CD4-positive, alpha-beta T cell treated with Interleukin-6 for 4 hours (primary cell): ENCODE measurements at places on chromosomes 5 and 9.

DNA sequence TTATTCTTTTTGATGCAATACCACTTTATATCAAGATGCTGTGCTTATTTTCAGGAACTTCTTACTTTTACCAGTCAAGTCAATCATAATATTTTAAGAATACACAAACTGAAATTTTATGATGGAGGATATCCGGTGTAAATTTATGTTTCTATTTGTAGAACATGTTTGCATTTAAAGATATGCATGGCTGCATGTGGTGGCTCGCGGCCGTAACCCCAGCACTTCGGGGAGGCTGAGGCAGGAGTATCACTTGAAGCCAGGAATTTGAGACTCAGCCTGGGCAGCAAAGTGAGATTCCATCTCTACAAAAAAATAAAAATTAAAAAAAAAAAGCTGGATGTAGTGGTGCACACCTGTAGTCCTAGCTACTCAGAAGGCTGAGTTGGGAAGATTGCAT lies 73.5 kb upstream of the ALDH1A1 start:
- DNase-seq = no peak

GRCh38 chr5:72456391-72457074 lies 50.7 kb downstream of the ZNF366 start:
- no peak for DNase-seq

GRCh38 chr9:126956917-126957686 lies 42.5 kb downstream of the RALGPS1 start:
- DNase-seq = no peak

DNA sequence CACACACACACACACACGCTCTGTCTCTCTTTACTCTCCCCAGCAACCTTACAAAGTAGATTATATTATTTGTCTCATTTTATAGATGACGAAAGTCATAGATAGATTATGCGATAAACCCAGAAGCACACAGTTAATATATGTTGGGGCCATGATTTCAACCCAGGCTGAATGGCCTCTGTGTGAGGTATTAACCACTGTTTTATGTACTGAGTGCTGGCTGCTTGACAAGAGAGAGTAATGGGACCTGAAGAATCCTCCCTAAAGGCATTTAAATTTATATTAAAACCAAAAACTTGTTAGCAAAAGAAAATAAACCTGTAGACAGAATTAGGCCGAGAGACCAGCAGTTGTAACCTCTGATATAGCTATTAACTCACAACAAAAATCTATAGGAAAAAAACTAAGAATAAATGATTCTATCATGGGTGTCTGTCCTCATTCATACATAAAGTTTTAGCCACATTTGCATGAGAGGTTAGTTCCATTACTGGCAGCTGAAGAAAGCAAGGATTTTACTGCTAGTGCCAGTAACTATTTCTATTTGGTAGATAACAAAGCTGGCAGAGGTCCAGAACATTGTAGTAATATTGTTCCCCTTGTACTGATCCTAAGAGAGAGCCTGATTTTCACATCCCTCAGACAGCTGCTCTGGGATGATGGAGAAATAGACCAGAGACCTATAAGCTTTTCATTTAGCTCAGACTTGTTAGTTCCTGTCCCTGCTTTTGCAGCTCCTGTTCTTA lies 250.9 kb downstream of the ADGRV1 start:
- no peak for DNase-seq

DNA sequence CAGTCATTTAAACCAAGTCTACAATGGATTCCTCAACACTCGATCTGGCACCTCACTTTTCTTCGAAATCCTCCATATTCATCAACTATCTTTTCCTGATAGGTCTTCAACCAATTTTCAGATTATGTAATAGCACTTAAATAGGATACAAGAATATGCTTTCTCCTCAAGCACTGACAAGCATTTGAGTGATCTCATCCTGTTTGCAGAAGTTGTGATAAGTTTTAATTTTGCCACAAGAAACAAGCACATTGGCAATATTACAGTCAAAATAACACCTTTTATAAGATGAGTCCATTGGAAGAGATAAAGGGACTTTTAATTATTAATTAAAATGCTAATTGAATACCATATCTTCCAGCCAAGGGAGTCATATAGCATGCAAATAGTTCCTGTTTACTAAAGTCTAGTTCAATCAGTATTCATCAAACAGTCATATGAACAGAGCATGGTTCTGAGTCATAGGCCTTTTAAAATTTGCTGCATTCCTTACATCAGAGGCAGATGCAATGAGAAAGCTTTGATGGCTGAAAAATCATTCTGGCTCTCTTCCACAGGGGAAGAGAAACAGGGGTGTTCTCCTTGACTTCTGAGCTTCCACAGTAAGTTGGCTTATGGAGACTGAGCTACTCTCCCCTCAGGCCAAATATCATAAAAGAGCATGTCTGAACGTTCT lies 32.7 kb upstream of the ZCCHC9 start:
- no peak for DNase-seq

- no peak for DNase-seq
These were observed 56.0 kb downstream of the AOPEP start for GRCh38 chr9:94782355-94783101.

GRCh38 chr5:78416677-78417425 lies 56.4 kb downstream of the SCAMP1 start:
- no peak for DNase-seq

GRCh38 chr5:116272281-116272941 lies 187.6 kb downstream of the COMMD10 start:
- DNase-seq = no peak

DNA sequence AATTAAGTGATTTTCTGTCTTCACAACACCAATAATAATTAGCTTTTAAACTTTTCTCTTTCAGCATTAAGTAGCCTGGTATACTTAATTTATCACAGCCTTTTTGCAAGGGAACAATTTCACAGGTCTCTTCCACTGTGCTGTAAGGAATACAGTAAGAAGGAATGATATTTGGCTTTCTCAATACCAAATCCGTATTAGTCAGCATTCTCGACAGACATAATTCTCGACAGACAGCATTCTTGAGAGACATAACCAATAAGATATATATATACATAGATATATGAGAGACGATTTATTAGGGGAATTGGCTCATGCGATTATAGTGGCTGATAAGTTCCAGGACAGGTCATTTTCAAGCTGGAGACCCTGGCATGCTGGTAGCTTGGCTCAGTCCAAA lies 18.0 kb downstream of the PRKAA1 start:
- no peak for DNase-seq

- DNase-seq = no peak
These were observed 8.8 kb downstream of the DMRT2 start for GRCh38 chr9:1058826-1059487.

DNA sequence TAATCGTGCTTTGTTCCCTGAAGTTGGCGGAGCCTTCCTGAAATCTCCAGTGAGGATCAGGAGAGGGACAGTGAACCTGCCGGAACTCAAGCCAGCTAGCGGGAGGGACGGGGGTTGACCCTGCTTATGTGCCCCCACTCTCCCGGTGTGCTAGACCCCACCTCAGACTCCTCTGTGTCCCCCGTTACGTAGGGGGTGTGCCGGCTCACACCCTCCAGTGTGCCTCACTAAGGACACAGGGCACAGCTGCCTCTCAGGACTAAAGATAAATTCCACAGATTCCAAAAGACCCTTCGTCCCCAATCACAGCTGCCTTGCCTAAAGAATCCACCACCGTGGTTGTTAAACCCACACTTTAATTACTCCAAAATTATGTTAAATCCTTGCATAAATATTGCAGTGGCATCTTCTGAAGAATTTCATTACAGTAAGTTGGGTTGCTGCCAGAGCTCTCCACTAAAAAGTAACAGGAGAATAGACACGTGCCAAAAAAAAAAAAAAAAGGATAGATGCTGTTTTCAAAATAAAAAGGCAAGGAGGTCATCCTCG lies 73.7 kb downstream of the GTF3C4 start:
- DNase-seq = no peak

GRCh38 chr5:135538261-135538660 lies 2.5 kb upstream of the NEUROG1 start:
- no peak for DNase-seq

GRCh38 chr9:93268551-93269314 lies 84.8 kb downstream of the WNK2 start:
- peak; percentile 57 for DNase-seq

DNA sequence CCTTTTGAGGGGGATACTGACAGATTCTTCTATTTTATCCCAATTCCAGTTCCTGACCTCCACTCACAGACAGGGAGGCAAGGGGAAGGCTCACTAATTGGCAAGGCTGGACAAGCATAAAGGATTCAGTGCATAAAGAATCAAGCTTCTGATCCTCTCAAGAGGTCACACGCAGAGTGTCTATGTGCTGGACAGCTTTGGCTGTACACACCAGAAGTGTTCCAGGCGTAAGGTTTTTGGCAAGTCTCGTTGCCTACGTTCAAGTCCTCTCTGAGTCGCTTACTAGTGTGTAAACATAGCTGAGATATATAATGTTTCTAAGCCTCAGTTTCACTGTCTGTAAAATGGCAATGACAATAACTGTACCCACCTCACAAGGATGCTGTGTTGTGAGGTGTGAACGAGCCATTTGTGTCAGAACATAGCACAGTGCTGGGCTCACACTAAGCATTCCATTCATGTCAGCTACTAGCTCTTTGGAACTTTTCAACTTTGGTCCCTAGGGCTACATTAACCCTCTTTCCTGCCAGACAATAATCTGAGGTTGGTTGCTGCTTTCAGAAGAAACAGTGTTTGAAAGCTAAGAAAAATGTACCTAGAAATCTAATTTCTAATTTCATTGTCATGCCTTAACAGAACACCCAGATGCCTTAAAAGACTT lies 52.1 kb downstream of the PALM2AKAP2 start:
- DNase-seq = no peak

- no peak for DNase-seq
These were observed 50.2 kb upstream of the DNAH5 start for GRCh38 chr5:13994621-13995253.

GRCh38 chr9:95127249-95128176 lies 190.0 kb downstream of the FANCC start:
- peak; percentile 70 for DNase-seq

- no peak for DNase-seq
These were observed 60.7 kb upstream of the RPS23 start for GRCh38 chr5:82338771-82339373.

GRCh38 chr5:65334077-65334476 lies 147.6 kb downstream of the ADAMTS6 start:
- DNase-seq = no peak

DNA sequence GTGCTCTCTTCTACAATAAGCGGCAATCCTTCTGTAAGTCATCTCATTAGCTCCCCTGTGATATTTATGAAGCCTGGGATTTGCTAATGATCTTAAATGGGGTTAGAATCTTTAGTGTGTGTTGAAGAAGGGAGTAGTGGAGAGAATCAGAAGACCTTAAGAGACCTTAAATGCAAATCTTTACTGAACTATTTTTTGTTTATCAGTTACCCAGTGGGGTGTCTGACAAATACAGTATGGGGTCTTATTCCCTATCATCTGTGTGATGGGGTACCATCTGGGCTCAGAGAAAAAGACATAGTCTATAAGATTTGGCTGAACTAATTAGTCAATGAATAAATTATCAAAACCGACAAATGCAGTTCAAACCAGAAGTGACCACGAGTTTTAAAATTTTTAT lies 378.4 kb upstream of the SGCD start:
- no peak for DNase-seq

GRCh38 chr9:134591082-134591571 lies 50.5 kb upstream of the COL5A1 start:
- no peak for DNase-seq

- DNase-seq = no peak
These were observed 58.7 kb upstream of the EPB41L4B start for GRCh38 chr9:109379513-109379912.

- no peak for DNase-seq
These were observed 92.3 kb downstream of the SEMA5A start for GRCh38 chr5:9453480-9454011.

- DNase-seq = no peak
These were observed 672.5 kb downstream of the PRELID2 start for GRCh38 chr5:145162626-145163025.

GRCh38 chr9:109422641-109423040 lies 75.5 kb downstream of the PTPN3 start:
- no peak for DNase-seq

DNA sequence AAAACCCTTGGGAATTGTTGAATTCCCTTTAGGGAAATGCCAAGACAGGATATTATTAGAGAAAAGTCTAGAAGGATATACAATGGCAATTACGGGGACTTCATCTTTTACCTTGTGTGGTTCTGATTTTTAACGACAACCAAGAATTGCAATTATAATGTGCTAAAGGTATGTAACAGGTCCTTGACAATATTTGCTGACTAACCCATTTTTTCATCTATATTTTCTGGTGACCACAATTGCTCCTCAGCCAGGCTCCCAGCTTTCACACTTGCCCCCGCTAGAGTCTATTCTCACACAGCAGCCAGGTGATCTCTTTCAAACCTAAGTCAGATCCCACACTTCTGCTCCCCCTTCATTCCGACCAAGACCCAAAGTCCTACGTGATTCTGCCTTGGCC lies 34.3 kb downstream of the BARHL1 start:
- DNase-seq = no peak
